ENCODE measurements at places on chromosomes 3 and 15. TPM values are rescaled to one million over a fixed set of nuclear protein-coding genes. Genes with fewer than 3 reads are reported as not detected.

Gene STAG1
- 10.2 TPM for total RNA-seq

Gene GADL1
- not detected for total RNA-seq

Gene GASK1A
- 0.91 TPM for total RNA-seq

Gene NUP210
- 0.04 TPM for total RNA-seq

Gene LINGO1
- not detected for total RNA-seq

Gene FEZF2
- not detected for total RNA-seq

Gene NEO1
- total RNA-seq: 8.5 TPM

Gene ROPN1B
- not detected for total RNA-seq

Gene NMD3
- total RNA-seq: 54.7 TPM

Gene CLDN11
- 3.4 TPM for total RNA-seq

Gene CDAN1
- total RNA-seq: 9.8 TPM

Gene PCSK6
- 2.1 TPM for total RNA-seq

Gene LTK
- total RNA-seq: not detected

Gene CLRN1
- total RNA-seq: not detected

Gene TIMP4
- total RNA-seq: 0.08 TPM

Gene CFAP20DC
- total RNA-seq: 10.0 TPM

Gene UNC13C
- not detected for total RNA-seq

Gene ATP6V1A
- 38.8 TPM for total RNA-seq

Gene SH2D7
- total RNA-seq: not detected

Gene UBR1
- 17.6 TPM for total RNA-seq

Gene CHMP2B
- 36.3 TPM for total RNA-seq

Gene MST1R
- 21.9 TPM for total RNA-seq

Gene CMTM8
- 2.5 TPM for total RNA-seq

Gene SYNPR
- not detected for total RNA-seq

Gene LMAN1L
- not detected for total RNA-seq

Gene PIK3CB
- 14.0 TPM for total RNA-seq

Gene AHSG
- not detected for total RNA-seq

Gene DLEC1
- total RNA-seq: not detected

Gene KIF23
- 19.3 TPM for total RNA-seq

Gene SCN11A
- total RNA-seq: not detected

Gene SUSD5
- total RNA-seq: not detected

Gene RAB5A
- total RNA-seq: 39.5 TPM

Gene IQCB1
- 16.7 TPM for total RNA-seq

Gene CGGBP1
- total RNA-seq: 27.7 TPM

Gene CYP11A1
- 0.16 TPM for total RNA-seq

Gene APOD
- total RNA-seq: 0.23 TPM
